NCI-H1930 (cell line): ENCODE measurements at places on chromosomes 3 and 15.

- DNase-seq, result no peak
Measured at GRCh38 chr15:76138436-76138835, 78.7 kb downstream of the TMEM266 start.

GRCh38 chr3:17554078-17554477 is 188.4 kb downstream of the TBC1D5 start:
- DNase-seq, result no peak

DNA sequence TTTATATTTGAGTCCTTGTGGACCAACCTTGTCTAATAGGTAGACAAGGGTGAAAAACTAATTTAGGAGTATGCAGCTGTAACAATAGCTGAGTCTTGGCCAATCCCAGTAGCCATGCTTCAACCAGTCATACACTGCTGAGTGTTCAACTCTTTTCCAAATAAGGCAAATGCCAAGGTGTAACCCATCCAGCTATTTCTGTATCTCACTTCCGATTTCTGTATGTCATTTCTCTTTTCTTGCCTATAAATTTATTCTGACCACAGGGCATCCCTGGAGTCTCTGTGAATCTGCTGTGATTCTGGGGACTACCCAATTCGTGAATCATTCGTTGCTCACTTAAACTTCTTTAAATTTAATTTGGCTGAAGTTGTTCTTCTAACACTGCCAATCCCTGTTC is 93.2 kb downstream of the MAGI1 start:
- no peak for DNase-seq

GRCh38 chr3:154324919-154325318 is 632 bp upstream of the DHX36 start:
- no peak for DNase-seq

DNA sequence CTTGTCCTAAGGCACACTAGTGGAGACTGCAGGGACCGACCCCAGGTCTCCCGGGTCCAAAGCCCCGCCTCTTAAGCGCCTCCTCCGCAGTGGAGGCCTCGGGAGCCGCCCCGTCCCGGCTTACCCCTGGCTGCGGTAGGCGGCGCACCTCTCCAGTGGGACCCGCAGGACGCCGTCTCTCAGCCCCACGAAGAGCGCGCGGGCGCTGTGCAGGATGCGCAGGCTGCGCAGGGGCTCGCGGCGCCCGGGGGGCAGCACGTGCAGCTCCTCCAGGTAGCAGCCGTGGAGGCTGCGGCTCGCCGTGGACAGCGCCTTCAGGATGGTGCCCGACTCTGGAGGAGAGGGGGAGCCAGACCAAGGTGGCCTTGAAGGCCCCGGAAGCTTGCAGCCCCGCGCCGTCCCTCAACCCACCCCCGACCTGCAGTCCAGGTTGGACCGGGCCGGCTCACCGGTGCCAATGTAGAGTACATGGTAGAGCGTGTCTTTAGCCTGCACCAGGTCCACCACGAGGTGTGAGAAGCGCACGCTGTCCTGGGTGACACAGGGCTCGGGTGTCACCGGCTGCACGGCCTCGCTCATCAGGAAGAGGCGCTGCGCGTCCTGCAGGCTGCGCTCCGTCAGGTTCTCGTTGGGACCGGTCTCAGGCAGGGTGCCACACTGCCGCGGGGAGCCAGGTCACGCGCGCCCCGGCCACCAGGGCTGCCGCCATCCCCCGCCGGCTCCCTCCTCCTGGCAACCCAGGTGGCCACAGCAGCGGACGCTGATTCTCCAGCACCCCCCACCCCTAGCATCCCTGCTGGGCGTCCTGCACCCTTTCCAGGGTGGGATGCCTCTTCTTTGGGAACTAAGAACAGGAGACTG is 105.5 kb downstream of the SEMA5B start:
- peak; percentile 38 for DNase-seq

DNA sequence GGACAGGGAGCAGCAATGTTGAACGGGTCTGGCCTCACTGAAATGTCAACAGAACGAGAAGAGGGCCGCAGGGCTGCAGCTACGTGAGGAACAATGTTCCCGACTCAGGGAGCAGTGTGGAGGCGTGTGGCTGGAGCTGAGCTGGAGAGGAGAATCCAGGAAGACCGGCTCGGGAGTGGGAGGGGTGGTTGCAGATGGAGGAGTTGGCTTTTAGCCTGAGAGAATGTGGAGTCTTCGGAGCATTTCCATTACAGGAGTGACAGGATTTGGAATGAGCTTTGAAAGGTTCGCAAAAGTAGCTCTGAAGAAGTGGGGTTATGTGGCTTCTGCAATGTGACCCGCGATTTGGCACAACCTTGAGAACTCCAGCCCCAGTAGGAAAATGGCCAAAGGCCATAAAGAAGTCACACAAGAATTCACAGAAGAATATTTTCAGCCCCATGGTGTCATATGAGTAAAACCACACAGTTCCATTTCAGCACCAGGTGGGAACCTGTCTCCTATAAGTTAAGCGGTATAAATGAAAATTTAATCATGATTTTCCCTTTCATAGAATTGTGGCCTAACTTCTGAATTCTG is 78.8 kb upstream of the NSMCE3 start:
- DNase-seq, result no peak

- DNase-seq, result no peak
Measured at GRCh38 chr3:75272691-75273090, 391.4 kb upstream of the FRG2C start.
